ENCODE measurements at places on chromosomes 5 and 9.

GRCh38 chr5:127027539-127027938 lies 2.8 kb downstream of the MARCHF3 start:
- no peak for DNase-seq

DNA sequence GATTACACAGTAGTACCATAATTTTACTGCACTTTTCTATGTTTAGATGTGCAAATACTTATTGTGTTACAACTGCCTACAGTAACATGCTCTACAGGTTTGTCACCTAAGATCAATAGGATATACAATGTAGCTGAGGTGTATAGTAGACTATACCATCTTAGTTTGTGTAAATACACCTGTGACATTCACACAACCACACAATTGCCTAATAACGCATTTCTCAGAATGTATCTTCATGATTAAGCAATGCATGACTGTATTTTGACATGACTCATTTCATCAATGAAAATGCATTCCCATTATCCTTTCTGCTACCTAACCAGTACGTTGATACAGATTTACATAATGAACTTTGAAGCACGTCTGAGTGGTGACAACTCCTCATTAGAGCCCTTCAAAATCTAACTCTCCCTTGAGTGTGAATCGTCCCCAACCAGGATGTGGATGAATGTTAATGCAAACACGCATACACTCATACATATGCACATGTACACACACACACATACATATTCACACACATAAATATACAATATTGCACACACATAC lies 28.4 kb downstream of the GZMK start:
- DNase-seq, result no peak

- no peak for DNase-seq
Observed at GRCh38 chr5:157348049-157348400, 82.1 kb downstream of the CYFIP2 start.

DNA sequence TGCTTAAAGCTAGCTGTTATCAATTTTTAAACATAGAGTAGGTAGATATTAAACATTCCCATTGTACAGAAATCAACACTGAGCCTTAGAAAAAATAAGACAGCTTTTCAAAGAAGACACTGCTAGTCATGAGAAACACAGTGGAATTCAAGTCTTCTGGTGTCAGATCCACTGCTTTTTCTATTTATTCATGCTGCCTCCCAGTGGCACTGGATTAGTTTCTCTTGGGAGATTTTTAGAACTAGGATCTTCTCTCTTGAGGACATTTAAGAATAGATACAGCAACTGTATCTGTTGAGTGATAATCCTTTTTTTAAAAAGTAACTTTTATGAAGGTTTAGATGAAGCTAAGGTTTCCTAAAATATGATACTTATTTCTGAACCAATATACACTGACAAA lies 1635.4 kb upstream of the C9orf72 start:
- no peak for DNase-seq

GRCh38 chr9:112917047-112917986 lies 26.6 kb upstream of the SLC46A2 start:
- DNase-seq, result no peak

DNA sequence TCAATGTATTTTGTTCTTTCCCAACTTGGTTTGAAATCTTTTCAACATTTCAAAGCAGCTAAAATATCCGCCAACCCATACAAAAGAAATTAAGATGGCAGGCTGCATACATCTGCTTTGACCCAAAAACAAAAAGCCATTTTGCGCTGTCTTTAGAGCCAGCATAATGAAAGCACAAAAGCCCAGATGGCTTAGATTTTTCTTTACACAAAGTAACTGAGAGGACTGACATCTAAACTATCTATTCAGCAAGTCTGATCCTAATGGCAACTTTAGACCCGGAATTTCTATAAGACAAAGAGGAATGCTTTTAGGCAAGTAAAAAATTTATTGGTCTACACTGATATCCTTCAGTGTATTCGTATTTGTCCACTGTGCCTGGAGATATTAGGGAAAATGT lies 86.3 kb downstream of the MYO10 start:
- DNase-seq, result no peak

- no peak for DNase-seq
Observed at GRCh38 chr5:78546276-78546996, 102.1 kb downstream of the LHFPL2 start.

DNA sequence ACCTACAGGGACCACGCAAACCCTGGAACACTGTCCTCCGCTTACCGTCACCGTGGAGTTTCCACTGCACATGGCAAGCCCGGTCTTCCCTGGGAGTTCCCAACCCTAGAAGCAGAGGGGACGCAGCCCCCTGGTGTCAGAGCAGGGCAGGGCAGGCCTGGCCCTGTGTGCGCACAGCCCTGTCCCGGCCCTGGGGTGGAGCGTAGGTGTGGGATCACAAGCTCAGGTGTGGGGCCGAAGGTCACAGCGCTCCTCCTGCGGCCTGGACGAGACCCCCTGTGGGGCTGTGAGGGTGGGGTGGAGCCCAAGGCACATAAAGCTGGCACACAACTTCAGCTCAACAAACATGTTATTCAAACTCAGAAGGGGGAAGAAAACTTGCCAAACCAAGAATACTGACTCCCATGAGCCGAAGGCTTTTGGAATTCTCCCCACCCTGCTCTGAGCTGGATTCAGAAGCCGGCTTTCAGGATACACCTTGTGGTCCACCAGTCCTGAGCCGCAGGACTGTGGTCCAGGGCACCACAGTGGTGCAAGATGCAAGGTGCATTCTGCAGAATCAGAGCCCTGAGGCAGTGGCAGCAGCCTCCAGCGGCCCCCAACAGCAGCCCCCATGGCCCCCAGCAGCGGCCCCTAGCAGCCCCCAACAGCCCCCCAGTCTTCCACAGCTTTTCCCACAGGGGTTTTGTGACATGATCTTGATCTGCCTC lies 11.8 kb upstream of the EXOC3 start:
- DNase-seq, result no peak

DNA sequence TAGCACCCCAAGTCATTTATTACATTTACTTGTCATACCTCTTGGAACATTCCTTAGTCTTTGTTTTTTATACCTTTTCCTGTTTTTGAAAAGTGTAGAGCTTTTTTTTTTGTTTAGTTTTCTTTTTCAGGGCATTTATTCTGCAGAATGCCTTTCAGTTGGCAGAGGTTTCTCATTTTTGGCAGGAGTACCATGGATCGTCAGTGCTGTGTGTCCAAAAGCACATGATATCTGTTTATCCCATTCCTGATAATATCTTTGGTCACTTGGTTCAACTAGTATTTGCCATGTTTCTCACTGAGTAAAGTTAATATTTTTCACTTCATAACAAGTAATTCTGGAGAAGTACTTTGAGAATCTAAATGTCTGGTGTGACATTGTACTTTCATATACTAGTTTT lies 10.7 kb downstream of the OGN start:
- no peak for DNase-seq

GRCh38 chr9:76758476-76758875 lies 5.8 kb upstream of the PCA3 start:
- DNase-seq, result no peak

DNA sequence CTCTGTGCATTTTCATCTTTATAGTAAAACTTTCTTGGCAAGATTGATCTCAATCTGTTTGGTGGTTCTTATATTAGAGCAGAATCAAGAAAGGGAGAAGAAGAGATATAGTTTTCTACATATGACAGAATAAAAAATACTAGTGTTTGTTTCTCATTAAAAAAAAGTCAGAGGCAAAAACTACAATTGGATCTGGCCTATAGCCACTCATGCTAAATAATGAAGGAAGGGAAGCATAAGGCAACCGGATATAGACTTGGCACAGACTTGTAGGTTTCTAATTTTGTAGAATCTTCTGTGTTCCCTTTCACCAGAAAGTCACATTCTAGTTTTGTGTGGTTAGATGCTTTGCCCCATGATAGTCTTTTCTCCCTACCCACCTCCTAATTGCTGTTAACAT lies 306.2 kb downstream of the PIK3R1 start:
- no peak for DNase-seq

- no peak for DNase-seq
Observed at GRCh38 chr5:53250201-53250550, 140.6 kb upstream of the MOCS2 start.

DNA sequence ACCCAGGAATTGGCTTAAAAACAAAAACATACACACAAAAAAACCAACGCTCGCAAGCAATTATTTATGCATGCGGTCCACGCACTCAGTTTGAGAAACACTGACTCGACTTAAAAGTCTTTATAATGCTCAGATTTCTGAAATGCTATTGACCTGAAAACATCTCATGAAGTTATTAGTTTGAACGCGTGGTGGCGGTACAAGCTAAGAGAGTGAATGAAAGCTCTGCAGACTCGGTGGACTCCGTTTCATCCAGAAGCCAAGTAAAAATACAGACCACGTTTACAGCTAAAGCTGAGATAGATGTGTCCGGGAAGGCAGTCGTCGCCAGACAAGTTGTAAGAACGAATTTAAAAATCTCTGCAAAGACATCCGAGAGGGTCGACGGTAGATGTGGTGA lies at the start of gene PCDHB6:
Gene PCDHB6 (plus strand): TSS at position 246 of the 400 bp plus-strand sequence. CDS start 201 bp downstream, outside the sequence.
- DNase-seq, result no peak

- DNase-seq, result no peak
Observed at GRCh38 chr5:107476783-107477182, 194.0 kb downstream of the EFNA5 start.

GRCh38 chr5:9251379-9251980 lies 294.4 kb downstream of the SEMA5A start:
- DNase-seq, result no peak

DNA sequence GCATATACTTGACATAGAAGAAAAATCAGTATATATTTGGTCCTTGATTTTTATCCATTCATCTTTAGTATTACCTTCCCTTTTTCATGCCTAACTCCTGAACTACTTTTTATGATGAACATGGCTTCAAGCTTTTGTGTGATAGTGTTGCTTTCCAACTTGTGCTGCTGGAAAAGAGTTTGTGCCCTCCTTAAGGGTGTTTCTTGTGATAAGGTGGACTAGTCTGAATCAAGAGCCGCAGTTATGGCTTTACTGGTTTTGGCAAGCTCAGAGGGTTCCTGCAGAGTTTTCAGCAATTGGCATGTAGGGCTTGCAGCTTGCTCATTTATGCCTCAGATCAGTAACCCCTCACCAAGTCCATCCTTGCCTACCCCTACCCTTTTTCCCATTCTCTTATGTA lies 20.5 kb downstream of the POLR3G start:
- no peak for DNase-seq

- DNase-seq, result no peak
Observed at GRCh38 chr5:54361691-54362411, 51.5 kb upstream of the ARL15 start.

- no peak for DNase-seq
Observed at GRCh38 chr9:125379208-125379607, 117.6 kb downstream of the GAPVD1 start.

- DNase-seq, result no peak
Observed at GRCh38 chr5:56328753-56329560, 95.8 kb upstream of the ANKRD55 start.

GRCh38 chr9:133477992-133478850 lies 678 bp downstream of the SLC2A6 start:
- DNase-seq, result no peak

DNA sequence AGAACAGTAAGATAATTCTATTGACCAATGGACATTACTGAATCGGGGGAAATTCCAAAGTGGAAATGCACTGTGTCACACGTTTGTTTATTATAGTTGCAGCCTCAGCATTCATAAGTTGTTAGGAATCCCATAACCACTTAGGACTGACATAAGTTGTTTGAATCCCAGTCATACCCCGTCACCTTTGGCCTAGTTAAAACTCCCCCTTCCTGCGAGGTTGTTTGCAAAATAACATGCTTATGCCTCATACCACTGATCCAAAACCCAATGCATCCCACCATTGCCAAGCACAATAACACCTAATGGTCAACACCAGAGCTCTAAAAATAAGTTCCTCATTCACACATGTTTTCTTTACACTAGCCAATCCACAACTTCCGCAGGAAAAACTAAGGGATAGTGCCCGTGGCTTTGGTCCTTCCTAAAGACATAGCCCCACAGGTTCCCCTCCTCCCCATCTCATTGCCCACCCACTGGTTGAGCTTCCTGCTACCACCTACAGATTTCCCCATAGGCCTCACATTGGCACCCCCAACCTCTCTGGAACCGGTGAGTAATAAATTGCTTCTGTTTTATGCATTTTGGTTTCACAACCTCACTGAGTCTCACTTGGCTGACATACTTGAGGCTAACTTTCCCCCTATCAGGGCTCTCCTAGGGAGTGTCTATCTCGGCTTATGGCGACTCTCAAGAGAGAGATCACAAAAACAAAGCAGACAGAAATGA lies 42.3 kb upstream of the MUSK start:
- DNase-seq, result no peak

GRCh38 chr9:131728546-131728910 lies 11.3 kb downstream of the RAPGEF1 start:
- DNase-seq, result no peak

DNA sequence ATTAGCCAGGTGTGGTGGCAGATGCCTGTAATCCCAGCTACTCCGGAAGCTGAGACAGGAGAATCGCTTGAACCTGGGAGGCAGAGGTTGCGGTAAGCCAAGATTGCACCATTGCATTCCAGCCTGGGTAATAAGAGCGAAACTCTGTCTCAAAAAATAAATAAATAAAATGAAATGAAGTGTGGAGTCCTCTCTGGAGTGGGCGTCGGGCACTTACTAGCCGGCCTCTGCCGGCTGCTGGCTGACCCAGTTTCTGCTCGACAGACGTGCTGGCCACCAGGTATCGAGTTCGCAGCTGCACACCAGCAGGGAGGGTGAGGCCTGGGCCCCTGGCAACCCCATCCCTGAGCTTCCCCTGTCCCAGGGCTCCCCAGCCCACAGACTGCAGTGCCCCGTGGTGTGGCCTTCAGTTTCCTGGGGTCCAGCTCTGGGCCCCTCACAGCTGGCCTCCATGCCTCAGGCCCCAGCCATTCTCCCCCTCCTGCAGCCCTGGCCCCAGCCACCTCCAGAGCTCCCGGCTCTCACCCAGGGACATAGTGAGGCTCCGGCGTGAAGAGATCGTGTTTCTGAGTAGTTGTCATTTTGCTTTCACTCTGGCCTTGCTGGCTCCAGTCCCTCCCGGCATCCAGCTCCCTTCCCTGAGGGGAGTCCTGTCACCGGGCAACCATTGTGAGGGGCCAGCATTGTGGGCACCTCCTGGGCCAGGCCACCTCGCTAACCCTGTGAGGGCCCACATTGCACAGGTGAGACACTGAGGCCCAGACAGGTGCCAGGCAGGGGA lies 3.8 kb upstream of the STPG3 start:
- no peak for DNase-seq

GRCh38 chr5:65722575-65723403 lies 784 bp downstream of the NLN start:
- no peak for DNase-seq

DNA sequence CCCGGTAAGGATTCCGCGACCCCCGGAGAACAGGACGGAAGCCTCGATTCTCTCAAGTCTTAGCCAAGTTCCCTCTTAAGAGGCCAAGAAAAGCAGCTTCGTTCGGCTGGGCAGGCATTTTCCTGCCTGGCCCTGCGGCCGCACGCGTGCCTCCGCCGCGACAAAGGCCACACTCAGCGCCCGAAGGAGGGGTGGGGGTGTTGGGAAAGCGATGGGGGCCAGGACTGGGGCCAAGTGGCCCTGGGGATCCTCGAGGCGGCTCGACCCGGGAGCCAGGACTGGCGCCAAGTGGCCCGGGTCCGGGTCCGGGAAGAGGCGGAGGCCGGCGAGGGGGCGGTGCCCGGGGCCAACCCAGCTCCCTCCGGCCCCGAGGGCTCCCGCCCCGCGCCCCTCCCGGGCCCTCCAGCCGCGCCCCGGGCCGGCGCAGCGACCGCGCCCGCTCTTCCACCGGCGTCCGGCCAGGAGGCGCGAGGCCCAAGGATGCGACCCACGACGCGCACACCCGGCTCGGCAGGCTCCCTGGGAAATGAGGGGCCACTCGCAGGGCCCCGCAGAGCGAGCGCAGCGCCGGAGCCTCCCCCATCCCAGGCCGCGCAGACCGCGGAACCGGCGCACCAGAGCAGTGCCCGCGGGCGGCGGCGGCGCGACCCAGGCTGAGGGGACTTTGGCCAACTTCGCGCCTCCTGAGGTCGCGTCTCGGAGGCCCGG lies 756 bp downstream of the VAV2 start:
- no peak for DNase-seq

Measured in stimulated activated CD4-positive, alpha-beta T cell treated with anti-CD3 and anti-CD28 coated beads, Interleukin-1b, Interleukin-23, amount 100 ng/mL, for 1 hour (primary cell).